ENCODE measurements at places on chromosomes 4 and X.

GRCh38 chrX:151815398-151815797 is 80.9 kb downstream of the CNGA2 start:
- DNase-seq, result no peak

DNA sequence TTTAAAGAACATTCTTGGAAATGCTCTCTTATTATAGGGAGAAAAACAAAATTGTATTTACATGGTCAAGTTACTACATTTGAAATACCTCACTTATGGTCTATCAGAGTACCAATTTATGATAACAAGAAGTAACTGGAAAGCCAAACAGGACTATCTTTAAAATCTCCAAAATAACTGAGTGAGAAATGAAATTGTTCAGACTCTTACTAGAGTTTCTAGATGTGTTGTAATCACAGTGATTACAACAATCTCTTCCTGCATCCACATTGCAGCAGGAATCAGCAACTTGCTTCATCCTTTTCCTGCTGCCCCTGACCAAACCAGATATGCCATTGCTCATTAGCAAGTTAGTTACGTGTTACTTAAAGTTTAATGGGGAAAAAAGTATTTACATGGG is 245.2 kb upstream of the SMIM31 start:
- no peak for DNase-seq

DNA sequence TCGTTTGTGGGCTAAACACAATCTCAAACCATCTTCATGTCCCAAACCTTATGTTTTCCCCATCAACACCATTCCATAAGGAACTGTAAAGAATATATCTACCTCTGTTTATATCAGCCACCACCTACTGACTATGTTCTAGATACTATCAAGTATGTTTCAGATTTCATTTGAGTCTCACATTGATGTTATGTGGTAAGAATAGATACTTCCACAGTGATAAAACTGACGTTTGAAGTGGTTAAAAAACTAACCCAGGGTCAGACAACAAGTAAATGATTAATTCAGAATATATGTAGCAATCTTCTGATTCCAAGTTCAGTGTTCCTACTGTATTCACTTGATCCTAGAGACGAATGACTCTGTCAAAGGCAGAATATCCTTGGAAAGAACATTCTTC is 156.8 kb upstream of the RASGEF1B start:
- no peak for DNase-seq

DNA sequence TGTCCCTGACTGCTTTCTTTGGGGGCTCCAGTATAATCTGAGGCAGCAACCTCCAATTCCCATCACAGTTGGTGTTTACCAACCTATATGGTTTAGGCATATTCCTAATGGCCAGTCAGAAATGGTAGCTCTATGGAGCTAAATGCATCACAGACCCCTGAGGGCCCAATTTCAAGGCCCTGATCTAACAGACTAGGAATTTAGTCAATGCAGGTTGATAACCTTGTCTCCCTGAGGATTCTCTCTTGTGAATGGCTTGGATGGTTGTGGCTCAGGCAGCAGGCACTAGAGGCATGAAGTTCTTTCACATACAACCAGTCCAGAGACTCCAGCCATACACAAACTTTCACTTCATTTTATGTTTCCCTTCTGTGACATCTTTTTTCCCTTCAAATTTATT is 59.4 kb downstream of the TMPRSS11F start:
- no peak for DNase-seq

- DNase-seq, result peak; percentile 81
Observed at GRCh38 chr4:64539234-64539849, 130.1 kb upstream of the TECRL start.

DNA sequence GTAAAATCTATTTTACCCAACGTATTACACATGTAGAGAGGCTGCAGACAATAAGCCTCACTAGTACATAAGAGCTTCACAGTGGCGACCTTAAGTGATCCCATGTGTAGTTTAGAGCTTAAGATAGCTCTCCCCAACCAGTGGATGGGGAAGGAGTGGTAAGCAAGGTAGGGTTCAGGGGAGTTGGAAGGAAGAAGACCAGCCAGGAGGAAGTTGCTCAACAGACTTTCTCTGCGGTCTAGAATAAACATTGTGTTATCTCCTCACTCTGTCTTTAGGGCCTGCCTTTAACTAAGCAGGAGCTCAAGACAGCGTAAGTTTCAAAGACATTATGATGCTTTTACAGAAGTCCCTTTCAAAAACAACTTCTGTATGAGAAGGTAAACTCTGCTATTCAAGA is 16.8 kb downstream of the MEPE start:
- no peak for DNase-seq

DNA sequence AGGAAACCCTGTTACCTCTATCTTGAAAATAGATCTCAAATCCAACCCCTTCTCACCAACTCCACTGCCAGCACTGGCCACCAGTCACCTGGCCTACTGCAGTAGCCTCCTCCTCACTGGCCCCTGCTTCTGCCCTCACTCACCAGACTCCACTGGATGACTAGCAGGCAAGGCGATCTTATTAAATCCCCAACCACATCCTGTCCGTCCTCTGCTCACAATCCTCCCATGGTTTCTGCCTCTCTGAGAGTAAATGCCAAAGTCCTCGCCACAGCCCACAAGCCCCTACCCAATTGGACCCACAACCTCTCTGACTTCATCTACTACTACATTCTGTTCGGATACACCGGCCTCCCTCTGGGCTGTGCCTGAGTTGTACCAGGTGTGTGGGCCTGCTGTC is 5.4 kb upstream of the PIM2 start:
- DNase-seq, result no peak

DNA sequence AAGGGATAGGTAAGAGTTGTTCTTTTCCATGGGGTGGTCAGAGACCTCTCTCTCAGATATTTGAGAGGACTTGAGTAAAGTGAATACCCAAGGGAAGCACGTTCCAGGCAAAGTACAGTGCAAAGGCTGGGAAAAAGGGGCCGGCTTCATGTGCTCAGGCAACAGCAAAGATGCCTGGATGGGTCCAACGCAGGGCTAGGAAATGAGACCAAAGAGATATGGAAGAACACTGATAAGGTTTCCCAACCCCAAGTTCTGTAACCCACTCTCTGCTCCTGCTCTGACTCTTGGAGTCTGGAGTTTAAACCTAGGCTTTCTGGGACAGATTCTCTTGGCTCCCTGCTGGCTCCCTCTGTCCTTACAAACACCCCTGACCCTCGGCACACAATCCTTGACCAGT is 36.2 kb upstream of the PROM1 start:
- DNase-seq, result no peak

DNA sequence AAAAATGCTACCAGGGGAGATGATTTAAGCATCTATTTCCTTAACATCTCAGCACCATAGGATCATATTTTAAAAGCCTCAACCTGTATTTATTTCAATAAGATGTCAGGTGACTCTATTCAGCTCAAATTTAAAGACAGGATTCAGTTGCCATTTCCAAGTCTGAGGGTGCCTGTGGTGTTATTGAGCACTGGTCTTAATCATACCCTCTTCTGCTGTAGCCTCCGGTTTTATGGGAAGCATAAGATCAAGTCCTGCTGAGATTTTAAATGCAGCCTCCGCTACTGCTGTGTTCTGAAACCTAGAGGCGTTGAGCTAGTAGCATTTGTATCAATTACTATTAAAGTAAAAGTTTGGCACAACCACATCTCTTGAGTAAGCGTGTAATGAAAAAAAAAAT is 185.7 kb upstream of the NWD2 start:
- DNase-seq, result no peak

- DNase-seq, result no peak
Observed at GRCh38 chrX:40299641-40300046, 201.9 kb upstream of the BCOR start.

DNA sequence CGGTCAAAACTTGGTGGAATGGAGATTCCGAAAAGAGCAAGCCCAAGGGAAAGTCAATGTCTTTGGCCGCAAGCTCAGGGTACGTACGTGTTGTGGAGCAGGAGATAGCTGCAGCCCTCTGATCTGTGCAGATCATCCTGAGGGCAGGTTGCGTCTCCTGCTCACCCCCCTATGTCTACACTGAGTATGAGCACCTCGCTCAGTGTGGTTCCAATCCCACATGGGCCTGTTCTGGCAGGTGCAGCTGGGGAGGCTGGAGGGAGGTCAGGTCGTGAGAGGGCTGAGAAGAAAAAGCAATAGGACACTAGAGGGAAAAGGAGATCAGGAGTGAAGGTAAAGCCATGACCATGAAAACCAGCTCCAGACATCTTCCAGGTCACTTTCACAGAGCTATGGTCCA is 142.1 kb downstream of the DCTD start:
- DNase-seq, result no peak

DNA sequence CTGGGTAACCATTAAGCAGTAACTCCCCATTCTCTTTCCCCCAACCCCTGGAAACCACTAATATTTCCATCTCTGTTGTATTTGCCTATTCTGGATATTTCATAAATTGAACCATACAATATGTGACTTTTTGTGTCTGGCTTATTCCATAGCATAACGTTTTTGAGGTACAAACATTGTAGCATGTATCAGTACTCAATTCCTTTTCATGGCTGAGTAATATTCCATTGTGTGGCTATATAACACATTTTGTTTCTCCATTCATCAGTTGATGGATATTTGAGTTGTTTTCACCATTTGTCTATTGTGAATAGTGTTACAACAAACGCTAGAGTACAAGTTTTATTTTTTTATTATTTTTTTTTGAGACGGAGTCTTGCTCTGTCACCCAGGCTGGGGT is 55.0 kb upstream of the MORC4 start:
- DNase-seq, result no peak

DNA sequence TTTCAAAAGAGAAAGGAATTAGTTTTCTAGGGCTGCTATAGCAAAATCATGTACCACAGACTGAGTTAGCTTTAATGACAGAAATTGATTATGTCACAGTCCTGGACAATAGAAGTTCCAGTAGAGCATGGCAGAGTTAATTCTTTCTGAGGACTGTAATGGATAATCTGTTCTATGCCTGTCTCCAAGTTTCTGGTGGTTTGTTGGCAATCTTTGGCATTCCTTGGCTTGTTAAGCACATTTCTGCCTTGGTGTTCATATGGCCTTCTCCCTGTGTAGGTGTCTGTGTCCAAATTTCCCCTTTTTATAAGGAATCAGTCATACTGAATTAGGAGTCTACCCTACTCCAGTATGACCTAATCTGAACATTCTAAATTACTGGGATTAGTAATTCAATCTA is 336.1 kb upstream of the PABPC4L start:
- peak; percentile 28 for DNase-seq

DNA sequence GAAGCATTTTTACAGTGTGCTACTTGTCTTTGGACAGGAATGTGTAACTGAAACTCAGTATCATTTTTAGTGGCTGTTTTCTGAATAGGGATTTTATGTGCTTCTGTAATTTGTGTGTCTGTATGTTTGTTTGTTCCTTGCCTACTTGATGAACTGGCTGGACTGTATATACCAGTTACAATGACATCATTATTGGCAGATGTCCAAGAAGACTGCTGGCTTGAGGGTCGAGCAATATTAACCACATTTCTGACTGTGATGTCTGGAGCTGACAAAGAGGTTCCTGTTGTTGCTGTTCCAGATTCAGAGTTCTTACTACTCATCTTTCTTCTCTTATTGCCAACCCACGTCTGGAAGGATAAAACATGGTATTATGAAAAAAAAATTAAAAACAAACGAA is 33.0 kb downstream of the HDX start:
- peak; percentile 0 for DNase-seq

DNA sequence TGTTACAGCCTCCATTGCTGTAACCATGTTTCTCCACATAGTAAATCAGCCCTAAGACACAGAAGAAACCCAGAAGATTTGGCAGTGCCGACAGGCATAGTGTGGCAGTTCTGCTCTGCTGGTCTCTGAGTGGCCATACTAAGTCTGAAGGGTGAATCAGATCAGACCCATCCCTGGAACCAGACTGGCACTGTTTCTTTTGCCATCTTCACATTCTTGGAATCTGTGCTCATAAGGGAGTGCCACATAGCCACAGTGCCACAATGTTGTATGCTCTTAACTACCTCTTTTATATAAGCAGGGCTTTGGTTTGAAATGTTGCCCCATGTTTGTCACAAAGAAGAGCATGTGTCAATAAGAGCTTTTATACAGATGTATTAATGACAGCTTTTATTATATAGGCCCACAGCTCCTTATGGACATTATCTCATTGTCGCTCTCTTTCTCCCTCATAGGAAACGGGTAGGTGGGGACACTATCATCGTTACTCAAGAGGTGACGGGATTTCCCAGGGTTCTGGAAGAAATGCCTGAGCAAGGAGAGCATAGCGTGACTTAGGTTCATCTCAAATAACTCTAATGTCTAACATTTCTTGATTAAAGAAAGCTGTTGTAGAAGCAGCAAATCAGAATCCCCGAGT is 128.2 kb downstream of the CBR4 start:
- DNase-seq, result no peak

GRCh38 chr4:114302472-114302871 is 296.1 kb upstream of the UGT8 start:
- DNase-seq, result no peak

DNA sequence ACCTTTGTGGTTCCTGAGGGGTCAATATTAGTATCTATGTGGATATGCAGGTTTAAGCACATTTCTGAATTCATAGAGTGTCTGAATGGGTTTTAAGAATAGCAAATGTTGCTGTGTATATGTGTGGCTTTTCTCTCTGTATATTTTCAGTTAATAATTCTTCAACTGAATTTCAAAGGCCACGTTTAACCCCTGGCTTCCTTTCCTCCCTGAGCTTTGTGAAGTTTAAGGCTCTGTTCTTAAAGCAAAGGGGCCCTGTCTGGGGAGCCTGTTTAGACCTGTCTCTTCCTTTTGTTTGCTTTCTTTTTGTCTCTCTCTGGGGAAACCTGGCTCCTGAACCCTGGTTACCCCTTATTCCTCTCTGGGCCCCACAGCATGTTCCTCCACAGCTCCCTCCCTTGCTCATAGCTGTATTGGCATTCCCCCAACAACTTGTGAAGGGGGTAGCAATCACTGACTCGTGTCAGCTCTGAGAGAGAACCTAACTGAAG is 139.1 kb downstream of the COL4A6 start:
- DNase-seq, result no peak

GRCh38 chrX:128931071-128931470 is 592.2 kb downstream of the SMARCA1 start:
- DNase-seq, result no peak

GRCh38 chr4:38030023-38030422 is 69.8 kb downstream of the PTTG2 start:
- DNase-seq, result no peak
